ENCODE measurements at places on chromosomes 13 and 19.
A peak's percentile ranks its signal among the peaks of the same experiment; 100 is the strongest.

DNA sequence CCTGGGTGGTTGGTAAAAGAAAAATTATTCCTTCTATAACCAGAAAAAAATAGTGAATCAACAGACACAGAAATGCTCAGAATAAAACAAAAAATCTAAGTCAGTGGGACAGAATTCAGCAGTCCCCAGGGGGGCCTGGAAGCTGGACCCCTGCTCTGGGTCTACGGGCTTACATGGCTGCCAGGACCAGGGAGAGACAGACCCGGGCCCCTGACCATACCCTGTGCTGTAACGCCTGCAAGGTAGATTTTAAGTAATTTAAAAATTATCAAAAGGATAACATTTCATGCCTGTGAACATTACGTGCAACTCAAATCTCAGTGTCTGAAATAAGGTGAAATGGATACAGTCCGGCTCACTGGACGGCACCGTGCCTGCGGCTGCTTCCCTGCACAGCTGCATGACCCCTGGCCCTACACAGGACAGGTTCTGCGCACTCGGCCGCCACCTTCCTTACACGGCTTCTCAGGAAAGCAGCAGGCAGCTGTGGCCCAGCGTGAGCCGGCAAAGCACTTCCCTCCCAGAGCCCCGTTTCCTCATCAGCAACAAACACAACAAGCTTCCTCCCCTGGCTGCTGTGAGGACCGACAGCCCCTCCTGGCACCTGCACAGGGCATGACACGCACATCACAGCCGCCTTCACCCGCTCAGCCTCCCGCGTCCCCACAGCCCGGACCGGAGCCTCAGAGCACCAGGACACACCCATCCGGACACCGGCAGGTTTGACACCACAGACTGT is 22.2 kb downstream of the RASA3 start:
- no peak for DNase-seq

GRCh38 chr19:12946731-12947496 is 1.3 kb downstream of the RAD23A start:
- no peak for DNase-seq

- DNase-seq: peak; percentile 57
These were observed 50.5 kb upstream of the UBE2L5 start for GRCh38 chr13:30371649-30372265.

- no peak for DNase-seq
These were observed 44.3 kb upstream of the SLC15A1 start for GRCh38 chr13:98796798-98797197.

DNA sequence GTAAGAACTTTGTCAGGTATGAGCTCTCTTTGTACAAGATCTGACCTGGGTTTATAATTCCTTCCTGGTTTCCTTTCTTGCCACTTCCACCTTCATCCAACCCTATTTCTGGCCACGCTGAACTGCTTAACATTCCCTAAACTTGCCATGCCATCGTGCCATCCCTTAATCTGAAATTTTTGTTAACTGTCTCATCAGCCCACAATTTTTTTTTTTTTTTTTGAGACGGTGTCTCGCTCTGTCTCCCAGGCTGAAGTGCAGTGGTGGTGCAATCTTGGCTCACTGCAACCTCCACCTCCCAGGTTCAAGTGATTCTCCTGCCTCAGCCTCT is 144.6 kb downstream of the GGACT start:
- peak; percentile 66 for DNase-seq

DNA sequence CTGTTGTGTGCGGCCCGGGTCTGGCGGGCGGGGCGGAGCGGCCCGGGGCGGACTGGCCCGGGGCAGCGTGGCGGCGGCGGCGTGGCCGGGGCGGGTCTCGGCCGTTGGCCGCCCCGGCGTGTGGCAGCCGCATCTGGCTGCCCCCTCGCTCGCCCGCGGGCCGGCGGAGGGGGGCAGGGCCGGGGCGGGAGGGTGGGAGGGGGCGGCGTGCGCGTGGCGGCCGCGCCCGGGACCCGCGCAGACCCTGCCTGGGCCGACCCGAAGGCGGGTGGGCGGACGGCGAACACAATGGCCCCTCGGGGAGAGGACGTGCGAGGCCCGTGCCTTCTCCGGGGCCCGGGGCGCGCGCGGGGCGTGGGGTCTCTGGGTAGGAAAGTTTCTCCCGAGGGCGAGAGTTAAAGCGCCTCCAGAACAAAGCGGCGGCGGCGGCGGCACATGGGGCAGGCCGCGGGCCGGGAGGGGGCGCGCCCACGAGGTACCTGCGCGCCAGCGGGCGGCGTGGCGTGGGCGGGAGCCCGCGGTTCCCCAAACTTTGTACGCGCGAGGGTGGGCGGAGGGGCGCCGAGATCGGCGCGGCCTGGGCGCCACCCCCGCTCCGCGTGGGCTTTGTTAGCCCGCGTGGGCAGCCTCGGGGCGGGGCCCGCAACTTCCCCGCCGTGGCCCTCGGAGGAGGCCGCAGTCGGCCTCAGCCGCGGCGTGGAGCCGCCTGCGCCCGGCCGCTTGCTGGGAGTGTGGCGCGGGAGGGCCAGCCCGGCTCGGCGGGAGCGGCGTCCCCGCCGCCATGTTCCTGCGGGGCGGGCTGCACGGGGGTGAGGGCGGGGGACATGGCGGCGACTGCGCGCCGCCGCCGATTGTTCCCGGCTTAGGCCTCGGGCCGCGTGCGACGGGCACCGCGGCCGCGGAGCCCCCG is 764 bp downstream of the MIR17HG start:
- no peak for DNase-seq

- no peak for DNase-seq
These were observed 3.7 kb downstream of the CEACAM16 start for GRCh38 chr19:44702551-44703176.

- DNase-seq: no peak
These were observed 83.9 kb downstream of the LRRC63 start for GRCh38 chr13:46295491-46296114.

- DNase-seq: no peak
These were observed 9.1 kb upstream of the C19orf12 start for GRCh38 chr19:29724102-29724641.

GRCh38 chr19:2394054-2394441 is 33.3 kb downstream of the TIMM13 start:
- no peak for DNase-seq

DNA sequence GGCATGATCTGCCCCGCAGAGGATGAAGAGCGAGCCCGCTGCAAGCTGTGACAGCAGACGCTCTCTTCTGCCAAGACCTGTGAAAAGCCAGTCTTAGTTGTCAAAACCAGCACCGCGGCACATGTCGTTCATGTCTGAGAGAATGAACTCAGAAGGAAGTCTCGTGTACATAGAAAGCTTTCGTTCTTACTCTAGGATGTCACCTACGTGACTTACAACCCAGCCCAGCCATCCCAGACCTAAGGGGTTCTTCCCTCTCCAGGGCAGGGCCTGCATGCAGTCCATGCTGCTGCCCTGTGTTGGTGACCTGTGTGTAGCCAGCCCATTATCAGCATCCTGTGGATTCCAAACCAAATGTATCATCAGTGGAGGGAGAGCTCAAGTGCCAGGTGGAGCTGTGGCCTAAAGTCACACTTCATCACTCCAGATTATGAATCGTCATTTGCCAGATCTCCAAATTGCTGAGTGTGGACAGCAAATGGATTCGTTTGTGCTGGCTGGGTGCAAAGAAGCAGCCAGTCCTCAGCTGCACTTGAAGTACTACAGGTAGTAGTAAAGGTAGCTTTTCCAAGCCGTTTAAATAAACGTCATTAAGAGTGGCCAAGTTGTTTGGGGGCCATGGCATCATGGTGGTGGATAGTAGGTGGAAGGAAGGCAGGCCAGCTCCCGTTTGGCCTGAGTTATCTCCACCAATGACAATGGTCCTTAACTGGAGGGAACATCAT is 73.9 kb upstream of the GPR183 start:
- DNase-seq: no peak

DNA sequence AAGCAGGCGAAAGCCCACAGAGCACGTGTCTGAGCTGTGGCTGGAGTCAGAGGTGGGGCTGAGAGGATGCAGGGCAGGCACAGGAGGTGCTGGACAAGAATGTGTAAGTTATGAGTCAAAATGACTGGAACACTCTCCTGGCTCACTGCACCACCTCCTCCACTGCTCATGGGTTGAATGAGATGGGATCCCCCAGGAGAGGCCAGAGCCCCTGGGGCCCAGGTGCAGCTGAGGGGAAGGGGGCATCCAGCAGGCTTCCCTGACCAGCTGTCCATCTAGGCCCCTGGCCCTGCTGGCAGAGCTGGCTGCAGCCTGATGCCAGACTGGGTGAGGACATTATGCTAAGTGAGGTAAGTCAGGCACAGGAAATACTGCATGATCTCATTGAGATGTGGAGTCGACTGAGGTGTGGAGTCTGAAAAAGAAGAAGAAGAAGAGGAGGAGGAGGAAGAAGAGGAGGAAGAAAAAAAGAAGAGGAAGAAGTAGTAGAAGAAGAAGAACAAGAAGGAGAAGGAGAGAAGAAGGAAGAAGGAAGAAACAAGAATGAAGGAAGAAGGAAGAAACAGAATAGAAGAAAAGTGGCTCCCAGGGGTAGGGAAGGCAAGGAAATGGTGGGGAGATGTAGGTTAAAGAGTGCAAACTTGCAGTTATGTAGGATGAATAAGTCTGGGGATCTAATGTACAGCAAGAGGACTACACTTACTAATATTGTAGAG is 747.4 kb downstream of the UQCRFS1 start:
- DNase-seq: peak; percentile 25

DNA sequence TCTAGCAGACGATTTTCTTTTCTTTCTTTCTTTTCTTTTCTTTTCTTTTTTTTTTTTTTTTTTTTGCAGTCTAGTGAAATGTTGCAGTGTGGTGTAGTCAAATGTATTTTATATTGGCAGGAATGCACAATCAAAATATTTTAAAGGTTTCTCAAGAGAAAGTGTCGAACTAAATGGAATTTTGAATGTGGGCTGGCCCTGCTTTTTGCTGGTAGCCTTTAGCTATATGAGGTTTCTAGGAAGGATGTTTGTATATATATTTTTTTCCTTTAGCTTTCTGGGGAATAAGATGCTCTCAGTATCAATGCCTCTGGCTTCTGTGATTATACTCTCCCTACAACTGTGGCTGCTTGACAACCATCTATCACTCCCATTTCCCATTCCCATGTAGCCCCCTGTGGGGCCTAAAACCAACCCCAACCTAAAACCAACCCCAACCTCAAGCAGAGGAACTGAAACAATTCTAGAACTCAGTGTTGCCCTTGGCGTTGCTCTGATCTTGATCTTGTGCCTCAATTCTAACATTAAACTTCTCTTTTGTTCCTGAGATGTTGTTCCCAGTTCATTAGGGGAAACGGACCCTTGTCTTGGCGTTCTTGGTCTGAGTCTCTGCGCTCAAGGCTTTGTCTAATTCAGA is 27.1 kb downstream of the CYSLTR2 start:
- no peak for DNase-seq

- DNase-seq: no peak
These were observed 5.3 kb upstream of the MYO16 start for GRCh38 chr13:108624108-108624507.

DNA sequence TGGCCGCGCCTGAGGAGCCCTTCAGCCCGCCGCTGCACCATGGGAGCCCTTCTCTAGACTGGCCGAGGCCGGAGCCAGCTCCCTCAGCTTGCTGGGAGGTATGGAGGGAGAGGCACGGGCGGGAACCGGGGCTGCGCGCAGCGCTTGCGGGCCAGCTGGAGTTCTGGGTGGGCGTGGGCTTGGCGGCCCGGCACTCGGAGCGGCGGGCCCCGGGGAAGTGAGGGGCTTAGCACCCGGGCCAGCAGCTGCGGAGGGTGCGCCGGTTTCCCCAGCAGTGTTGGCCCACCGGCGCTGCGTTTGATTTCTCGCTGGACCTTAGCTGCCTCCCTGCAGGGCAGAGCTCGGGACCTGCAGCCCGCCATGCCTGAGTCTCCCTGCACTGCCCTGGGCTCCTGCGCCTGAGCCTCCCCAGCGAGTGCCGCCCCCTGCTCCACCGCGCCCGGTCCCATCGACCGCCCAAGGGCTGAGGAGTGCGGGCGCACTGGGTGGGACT is 1890.0 kb upstream of the PCDH20 start:
- DNase-seq: no peak

- DNase-seq: no peak
These were observed 1.7 kb upstream of the ADM5 start for GRCh38 chr19:49687566-49688316.

DNA sequence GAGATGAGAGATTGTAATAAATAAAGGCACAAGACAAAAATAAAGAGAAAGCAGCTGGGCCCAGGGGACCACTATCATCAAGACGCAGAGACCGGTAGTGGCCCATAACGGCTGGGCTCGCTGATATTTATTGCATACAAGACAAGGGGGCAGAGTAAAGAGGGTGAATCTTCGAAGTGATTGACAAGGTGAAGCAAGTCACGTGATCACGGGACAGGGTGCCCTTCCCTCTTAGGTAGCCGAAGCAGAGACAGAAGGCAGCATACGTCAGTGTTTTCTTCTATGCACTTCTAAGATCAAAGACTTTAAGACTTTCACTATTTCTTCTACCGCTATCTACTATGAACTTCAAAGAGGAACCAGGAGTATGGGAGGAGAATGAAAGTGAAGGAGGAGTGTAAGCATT is 4.6 kb upstream of the PRKCG start:
- peak; percentile 18 for DNase-seq

DNA sequence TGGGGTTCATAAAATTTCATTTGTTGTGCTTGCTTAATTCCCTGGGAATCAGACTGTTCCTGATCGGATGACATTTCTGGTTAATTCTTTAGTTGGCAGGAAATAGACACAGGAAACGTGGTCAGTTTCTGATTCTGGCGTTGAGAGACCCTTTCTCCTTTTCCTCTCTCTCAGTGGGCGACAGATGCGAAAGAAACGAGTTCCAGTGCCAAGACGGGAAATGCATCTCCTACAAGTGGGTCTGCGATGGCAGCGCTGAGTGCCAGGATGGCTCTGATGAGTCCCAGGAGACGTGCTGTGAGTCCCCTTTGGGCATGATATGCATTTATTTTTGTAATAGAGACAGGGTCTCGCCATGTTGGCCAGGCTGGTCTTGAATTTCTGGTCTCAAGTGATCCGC is 10.8 kb downstream of the LDLR start:
- DNase-seq: no peak

- no peak for DNase-seq
These were observed 1.5 kb downstream of the CBLC start for GRCh38 chr19:44779150-44779549.

DNA sequence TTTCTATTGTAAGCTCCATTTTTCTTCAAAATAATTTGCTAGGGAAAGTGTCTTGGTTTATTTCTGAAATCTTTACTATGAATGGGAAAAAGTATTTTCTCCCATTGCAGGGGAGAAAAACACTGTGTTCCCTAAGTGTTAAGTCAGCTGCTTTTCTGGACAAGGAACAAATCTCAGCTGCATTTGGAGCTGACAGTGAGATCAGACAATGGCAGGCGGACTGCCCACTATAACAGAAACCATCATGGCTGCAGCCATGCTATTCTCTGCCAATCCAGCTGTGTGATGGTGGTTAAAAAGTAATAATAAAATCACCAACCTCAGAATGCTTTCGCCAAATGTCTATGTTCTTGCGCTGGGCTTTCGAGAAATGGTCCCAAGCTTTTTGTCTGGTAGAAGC is 302.7 kb downstream of the DNAJC15 start:
- no peak for DNase-seq

- no peak for DNase-seq
These were observed 8.8 kb upstream of the GPC6 start for GRCh38 chr13:93217721-93218261.

DNA sequence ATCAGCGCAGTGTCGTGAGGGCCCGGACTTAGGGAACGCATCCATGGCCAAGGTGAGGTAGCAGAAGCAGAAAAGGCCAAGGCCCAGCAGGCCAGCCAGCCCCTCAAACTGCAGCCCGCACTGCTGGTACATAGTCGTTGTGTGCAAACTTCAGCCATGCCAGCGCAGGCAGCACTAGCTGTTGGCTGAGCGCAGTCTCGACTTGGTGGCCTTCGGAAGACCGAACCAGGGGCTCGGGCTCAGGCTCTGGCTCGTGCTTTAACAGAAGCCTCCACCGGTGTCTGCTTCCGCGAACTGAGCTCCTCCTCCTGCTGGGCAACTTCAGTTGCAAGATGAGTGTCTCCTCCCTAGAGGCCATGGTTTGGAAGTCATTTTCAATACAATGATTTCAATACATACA is 157.5 kb downstream of the DNAJC15 start:
- DNase-seq: no peak

Measured in RCC 7860 (cell line).